Urinary bladder (tissue), 4 donors: ENCODE measurements at places on chromosomes 2 and 18.

DNA sequence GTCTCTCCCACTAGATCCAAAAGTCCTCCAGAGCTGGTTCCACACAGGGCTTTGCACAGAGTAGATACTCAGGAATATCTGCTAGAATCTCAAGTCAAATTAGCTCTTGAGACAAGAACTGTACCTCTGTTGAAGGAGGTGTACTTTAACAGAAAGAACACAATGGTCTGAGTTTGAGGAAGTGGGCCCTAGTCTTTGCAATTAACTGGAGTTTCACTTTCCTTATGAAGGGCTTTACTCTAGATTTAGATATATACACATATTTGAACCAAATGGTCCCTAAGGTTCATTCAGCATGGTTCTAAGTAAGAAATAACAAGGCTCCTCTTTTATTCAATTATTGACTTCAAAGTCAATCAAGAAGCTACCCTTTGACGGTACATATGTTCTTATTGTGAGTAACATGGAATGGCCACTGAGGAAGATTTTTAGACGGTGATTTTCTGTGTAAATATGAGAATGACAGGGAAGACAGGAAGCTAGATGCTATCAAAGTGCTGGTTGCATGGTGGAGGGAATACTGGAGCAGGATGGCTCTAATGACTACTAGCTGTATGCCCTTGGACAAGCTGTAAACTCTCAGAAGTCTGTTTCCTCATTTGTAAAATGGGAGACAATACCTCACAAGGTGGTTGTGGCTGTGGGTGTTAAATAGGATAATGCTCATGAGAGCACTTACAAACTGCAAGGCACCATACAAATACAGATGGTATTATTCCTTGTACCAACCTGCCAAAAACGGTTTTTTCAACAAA lies 73.5 kb upstream of the SERTAD2 start:
- DNase-seq = no peak

DNA sequence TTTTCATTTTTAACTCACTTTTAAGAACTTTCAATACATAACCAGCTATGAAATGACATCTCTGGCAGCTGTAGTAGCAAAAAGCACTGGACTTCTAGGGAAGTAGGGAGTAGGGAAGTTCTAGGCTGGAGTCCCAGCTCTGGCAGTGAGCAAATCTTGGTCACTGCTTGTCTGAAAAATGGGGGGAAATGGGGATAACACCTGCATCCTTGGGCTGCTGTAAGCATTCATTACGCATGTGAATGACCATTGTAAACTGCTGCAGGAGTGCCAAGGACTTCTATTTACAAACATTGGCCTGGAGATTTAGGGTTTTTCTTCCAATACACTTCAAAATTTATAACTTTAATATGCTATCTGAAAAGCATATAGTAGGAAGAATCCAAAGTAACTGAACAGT lies 972 bp upstream of the MPP4 start:
- DNase-seq = no peak

DNA sequence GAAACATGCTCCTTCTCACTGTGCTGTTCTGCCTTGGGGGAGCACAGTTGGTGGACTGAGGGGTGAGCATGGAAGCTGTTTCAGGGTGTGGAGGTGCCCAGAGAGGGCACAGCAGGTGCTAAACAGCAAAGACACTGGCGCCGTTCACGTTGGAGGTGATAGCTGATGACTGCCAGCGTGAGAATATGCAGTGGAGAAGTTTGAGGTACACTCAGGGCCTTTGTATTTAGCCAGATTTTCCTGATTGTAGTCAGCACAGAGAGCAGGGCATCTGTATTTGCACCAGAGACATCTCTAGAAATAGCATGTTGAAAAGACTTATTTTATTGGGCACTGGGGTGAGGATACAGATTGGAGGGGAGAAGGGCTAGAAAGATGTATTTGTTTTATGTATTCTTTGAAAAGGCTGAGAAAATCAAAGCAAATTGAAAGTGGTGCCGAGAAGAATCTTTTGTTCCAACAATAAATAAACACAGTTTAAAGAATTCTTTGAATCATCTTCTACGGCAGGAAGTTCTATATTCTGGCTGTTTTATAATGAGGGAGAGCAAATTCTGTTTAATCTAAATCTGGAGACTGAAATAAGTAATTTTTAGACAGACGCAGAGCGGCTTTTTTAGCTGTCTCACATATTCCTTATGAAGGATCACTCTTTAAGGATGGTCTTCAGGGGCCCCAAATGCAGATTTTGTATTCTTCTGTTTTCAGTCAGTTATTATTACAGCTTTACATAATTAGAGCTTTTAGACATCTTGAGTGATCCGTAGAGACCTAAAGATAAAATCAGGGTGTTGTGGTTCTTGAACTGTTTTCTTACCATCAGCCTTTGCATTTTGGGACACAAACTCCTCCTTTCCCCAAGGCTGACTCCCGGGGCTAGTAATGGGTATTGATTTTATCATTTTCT lies 7.1 kb downstream of the ZNF532 start:
- DNase-seq = no peak

DNA sequence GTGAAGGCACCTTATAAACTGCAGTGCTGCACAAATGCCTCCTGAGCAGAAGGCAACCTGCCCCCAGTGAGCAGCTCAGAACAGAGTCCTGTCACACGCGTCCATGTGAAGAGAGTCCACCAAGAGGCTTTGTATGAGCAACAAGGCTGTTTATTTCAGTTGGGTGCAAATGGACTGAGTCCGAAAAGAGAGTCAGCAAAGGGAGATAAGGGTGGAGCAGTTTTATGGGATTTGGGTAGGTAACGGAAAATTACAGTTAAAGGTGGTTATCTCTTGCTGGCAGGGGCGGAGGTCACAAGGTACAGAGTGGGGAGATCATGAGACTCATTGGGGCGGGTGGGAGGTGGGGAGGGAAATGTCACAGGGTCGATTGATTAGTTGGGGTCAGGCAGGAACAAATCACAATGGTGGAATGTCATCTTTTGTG lies 53.4 kb upstream of the RALBP1 start:
- DNase-seq = no peak

DNA sequence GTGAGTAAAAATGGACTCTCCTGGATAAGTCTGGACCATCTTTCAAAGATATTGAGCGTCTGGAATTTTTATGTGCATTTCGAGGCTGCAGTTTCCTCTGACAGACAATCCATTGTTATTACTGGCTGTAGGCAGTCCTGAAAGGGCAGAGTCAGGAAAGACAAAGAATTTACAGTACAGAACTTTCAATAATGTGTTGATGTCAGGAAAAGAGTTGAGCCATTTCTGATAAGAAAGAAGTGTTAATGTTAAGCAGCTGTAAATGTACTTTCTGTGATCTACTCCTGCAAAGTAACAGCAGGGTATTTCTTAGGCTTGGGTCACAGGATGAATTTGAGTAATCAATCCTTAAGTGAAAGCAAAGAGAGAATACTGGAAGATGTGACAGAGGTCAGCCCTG lies 29.8 kb downstream of the TSPYL6 start:
- no peak for DNase-seq
